Activated CD4-positive, alpha-beta T cell treated with anti-CD3 and anti-CD28 coated beads for 24 hours (primary cell): ENCODE measurements at places on chromosomes 11 and 22.

DNA sequence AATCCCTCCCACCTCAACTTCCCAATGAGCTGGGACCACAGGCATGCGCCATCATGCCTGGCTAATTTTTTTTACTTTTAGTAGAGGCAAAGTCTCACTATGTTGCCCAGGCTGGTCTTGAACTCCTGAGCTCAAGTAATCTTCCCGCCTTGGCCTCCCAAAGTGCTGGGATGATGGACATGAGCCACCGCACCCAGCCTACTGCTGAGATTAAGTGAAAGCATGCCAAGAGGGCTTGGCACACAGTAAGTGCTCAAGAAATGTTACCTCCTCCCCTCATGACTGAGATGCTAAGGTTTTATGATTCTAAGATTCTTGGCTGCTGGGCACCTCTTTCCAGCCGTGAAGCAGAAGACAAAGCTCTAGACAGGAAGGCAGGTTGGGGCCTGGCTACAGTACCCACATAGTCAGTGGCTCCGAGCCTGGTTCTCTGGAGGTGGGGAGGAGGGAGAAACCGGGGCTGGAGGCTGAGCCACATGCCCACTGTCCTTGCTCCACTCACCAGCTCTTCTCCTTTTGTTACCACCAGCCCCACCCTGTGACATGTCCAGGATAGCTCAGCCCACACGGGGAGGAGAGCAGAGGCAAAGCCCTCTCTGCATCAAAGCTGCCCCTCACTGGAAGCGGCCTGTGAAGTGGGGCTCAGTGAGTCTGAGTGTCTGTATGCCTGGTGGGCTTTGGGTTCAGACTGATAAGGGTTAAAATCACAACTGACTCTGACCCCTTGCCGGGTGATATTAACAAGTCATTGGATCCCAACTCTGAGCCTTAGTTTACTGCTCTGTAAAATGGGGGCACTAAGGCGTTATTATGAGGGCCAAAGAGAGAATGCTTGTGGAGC, 12.9 kb downstream of the ARHGEF17 start:
- no peak for DNase-seq

GRCh38 chr11:59053387-59053786, 32.7 kb upstream of the GLYATL1B start:
- peak; percentile 79 for DNase-seq

GRCh38 chr22:46294784-46295183, 1.9 kb upstream of the GTSE1 start:
- DNase-seq = no peak

DNA sequence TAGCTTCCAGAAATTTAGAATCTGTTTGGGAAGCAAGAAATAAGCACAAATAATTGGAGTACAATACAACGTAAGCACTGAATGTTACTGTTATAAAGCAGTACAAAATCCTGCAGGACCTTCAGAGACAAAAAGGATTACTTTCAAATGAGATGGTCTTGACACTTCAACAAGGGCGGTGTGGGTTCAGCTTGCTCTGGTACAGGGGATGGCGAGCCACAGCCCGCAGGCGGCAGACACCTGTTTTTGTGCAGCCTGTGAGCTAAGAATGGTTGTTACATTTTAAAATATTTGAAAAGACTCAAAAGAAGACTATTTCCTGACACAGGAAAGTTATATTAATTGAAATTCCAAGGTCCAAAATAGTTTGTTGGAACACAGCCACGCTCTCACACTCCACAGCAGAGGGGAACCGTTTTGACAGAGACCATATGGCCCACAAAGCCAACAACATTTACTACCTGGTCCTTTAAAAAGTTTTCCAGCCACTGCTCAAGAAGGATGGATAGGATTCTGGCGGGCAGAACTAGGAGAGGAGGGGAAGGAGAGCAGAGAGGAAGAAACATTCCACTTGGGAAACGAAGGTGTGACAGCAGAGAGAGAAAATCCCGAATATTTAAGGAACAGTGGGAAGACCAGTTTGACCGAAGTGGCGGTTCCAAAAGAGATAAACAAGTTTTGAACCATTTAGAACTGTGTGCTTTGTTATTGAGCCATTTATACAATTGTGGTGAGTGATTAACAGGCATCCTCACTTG, 6.3 kb downstream of the PRDM10 start:
- no peak for DNase-seq

DNA sequence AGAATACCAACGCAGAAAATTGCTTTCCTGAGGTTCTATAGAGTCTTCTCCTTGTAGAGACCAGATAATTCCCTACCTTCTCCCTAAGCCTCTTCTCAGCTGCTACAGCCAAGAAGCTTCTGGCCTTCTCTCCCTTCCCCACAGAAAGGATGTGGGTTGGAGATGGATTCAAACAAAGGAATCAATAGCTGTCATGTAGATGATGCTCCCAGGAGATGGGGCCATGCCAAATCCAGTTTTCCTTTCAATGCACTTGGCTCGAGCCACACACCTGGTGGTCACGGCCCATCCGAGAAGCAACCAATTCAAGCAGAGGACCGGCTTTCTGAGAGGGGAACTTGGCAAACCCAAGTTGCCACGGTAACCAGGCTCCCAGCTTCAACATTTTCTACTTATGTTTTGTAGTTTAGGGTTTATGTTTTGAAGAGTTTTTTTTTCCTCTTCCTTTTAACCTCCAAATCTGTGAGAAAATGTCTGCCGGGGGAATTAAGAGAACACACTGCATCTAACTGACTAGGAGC, 31.3 kb upstream of the OPCML start:
- no peak for DNase-seq

GRCh38 chr11:73147771-73148681, 5.9 kb upstream of the FCHSD2 start:
- DNase-seq = no peak

- no peak for DNase-seq
These were observed 120.8 kb downstream of the KCNQ1 start for GRCh38 chr11:2565447-2566222.

- no peak for DNase-seq
These were observed 3.2 kb downstream of the NELL1 start for GRCh38 chr11:20672575-20672974.

DNA sequence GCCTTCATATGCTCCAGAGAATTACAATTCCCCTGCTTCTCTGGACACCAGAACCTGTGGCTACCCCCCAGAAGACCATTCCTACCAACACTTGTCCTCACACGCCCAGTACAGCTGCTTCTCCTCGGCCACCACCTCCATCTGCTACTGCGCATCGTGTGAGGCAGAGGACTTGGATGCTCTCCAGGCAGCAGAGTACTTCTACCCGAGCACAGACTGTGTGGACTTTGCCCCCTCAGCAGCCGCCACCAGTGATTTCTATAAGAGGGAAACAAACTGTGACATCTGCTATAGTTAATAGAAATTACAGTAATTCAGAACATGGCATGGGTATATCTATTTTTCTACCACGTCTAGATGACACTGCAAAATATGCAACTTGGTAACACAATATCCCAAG, 9.8 kb downstream of the POU2AF3 start:
- no peak for DNase-seq

DNA sequence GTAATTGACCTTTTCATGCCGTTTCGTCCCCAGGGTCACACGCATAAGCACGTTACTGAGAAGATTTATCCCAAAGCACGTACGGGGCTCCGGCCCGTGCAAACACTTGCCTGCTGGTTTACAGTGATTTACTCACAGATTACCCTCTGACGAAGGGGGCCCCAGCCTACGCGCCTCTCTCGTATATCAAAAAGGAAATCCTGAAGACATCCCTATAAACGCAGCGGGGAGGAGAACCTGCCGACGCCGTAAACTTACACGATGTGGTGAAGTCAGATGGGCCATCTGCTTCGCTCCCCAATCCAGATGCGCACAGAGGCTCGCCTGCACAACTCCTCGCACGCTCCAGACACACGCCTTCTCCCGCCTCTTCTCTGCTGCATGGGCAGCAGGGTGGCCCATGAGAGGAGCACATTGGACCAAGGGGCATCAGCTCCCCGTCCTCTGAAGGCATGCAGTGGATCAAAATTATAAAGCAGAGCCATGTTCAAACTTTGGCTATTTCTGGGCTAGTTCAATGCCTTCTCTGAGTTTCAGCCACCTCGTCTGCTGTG, 123.6 kb downstream of the MN1 start:
- DNase-seq = no peak

GRCh38 chr11:86193297-86194095, 51.1 kb upstream of the EED start:
- DNase-seq = peak; percentile 26

GRCh38 chr22:50363166-50363802, 20.2 kb downstream of the PPP6R2 start:
- no peak for DNase-seq

- DNase-seq = no peak
These were observed 13.6 kb upstream of the OR5AS1 start for GRCh38 chr11:56013805-56014204.

GRCh38 chr11:40921246-40921645, 538.2 kb downstream of the LRRC4C start:
- no peak for DNase-seq

GRCh38 chr11:6629573-6629891, 10.3 kb upstream of the TPP1 start:
- DNase-seq = no peak

DNA sequence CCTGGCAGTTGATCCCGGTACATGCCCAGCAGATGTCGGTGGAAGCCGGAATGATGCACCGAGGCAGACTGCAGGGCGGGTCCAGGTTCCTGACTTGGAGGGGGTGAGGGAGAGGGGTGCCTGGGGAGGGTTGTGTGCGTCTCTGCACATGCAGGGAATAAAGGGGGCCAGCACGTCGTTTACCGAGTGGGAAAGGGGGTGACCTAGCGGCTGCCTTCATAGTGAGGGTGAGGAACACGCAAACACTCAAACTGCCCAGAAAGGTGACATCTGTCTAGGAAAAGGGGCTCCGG, 801.7 kb downstream of the TBC1D22A start:
- DNase-seq = no peak

- DNase-seq = peak; percentile 25
These were observed 7.0 kb downstream of the UNC93B1 start for GRCh38 chr11:67996622-67997474.

DNA sequence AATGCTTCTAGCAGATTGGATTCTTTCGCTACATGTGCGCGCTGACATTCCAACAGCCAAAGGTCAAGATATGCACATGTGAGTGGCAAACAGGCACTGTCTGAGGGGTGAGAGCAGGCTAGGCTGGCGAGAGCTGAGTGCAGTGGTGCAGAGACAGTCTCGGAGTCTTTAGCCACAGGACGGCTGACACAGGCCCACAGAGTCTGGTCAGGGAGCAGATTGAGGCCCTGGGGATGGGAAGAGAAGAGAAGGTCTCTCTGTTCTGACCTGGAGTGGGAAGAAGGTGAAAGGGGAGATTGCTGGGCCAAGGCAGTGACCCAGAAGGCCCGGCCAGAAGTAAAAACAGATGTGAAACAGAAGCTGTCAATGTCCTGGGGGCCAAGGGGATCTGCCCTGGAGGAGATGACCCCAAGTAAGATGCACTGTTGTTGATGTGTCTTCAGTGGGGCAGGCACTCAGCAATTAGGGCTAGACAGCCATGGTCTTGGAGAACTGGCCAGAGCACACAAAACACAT, 197.8 kb downstream of the ETS1 start:
- no peak for DNase-seq

GRCh38 chr11:14366936-14367335, 8.0 kb upstream of the RRAS2 start:
- DNase-seq = no peak

DNA sequence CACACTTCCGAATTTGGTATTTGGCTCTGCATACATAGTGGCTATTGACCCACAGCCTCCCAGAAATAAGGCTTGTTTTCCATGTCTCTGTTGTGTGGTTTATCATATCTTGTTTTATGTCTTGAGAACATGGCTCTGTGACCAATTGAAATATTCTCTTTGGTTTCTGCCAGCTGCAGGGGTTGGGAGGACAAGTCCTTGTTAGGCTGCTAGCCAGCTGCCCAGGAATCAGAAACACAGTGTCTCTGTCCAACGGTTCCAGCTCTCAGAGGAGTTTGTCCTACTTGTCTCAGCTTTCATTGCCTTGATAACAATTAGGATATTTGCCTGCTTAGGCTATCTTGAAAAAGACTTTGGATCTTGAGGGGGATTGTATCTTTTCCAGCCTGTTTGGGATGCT, 6.0 kb upstream of the SLC7A4 start:
- no peak for DNase-seq

- DNase-seq = peak; percentile 47
These were observed 25.5 kb downstream of the SCGB1A1 start for GRCh38 chr11:62444236-62444833.

DNA sequence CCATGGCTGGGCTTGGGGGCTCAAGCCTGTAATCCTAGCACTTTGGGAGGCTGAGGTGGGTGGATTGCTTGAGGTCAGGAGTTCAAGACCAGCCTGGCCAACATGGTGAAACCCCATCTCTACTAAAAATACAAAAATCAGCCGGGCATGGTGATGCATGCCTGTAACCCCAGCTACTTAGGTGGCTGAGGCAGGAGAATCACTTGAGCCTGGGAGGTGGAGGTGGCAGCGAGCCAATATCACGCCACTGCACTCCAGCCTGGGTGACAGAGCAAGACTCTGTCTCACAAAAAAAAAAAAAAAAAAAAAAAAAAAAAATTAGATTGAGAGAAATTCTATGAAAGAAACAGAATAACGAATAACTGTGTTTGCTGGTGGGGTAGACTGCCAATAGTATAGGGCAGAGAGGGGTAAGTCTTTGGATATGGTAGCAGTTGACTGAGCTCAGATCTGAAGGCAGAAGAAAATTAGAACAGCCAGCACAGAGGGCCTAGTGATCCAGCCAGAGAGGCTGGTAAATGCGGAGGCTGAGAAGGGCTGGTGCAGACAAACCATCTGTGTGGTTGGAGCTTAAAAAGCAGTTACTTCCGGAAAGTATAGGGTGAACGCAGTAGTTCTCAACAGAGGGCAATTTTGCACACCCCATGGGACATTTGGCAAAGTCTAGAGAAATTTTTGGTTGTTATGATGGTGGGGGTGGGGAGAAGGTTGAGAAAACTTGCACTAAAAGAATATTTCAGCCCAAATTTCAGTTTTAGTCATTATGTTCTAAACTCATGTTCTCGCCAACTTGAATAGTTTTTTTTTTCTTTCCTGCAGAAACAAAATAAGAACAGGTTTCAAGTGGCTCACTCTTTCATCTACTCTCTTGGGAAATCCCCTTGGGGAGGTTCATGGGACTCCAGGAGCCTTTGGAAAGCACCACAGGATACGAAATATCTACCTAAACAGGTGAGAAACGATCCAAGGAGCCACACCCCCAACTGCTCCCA, 1.6 kb upstream of the HORMAD2 start:
- DNase-seq = no peak

- no peak for DNase-seq
These were observed 30.7 kb downstream of the PDE2A start for GRCh38 chr11:72643547-72643946.
